T-helper 9 cell (primary cell): ENCODE measurements at places on chromosomes 3 and 15.

DNA sequence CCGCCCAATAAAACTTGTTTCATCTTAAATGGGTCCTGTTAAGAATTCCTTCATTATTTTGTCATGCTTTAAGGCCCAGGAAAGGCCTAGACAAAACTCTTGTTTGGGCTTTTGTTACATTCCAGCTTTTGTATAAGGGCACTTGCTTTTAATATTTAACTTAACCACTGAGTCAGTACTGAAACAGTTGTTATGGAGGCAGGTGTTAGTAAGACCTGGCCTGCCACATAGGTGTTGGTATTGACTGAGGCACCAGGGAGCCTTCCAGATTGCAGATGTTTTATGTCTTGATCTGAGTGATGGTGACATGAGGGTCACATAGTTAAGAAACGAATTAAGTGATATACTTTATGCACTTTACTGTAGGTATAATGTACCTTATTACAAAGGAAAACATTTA is 274.9 kb upstream of the TGFBR2 start:
- no peak for DNase-seq

GRCh38 chr3:129121016-129121791 is 400 bp downstream of the RAB43 start:
- DNase-seq, result peak; percentile 15

DNA sequence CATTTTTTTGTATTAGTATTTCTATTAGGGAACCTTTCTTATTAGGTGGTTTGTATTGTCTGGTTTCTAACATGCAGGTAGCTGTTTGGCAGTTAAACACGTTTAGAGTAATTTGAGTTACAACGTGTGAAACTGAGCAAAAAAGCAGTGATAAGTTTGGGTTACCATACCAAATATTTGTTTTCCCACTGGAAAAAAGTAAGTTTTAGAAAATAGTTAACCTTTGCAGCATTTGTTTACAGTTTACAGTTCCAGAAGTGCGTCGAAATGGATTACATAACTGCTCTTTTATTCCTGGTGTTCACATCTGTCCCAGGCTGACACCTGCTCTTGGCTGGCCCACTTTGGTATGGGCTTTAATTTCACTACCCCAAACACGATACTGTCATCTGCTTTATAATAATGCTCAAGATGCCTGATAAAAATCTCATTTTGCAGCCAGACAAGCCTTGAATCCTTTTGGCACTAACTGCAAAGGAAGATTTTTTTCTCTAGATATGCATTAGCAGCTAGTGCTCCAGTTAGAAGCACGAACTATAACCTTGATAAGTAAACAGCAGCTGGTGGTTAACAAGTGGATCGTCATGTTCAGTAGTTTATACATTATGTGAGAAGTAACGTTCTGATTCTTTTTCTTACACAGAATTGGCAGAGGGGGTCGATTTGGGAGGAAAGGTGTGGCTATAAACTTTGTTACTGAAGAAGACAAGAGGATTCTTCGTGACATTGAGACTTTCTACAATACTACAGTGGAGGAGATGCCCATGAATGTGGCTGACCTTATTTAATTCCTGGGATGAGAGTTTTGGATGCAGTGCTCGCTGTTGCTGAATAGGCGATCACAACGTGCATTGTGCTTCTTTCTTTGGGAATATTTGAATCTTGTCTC is 5.3 kb downstream of the EIF4A2 start:
- DNase-seq, result no peak

- DNase-seq, result no peak
Observed at GRCh38 chr3:154169796-154170110, 48.6 kb downstream of the ARHGEF26 start.
